Activated CD4-positive, alpha-beta T cell treated with anti-CD3 and anti-CD28 coated beads for 48 hours (primary cell): ENCODE measurements at places on chromosomes 11 and 22.

- DNase-seq, result no peak
These were observed 4.5 kb downstream of the PRDM10 start for GRCh38 chr11:129998107-129998506.

- peak; percentile 25 for DNase-seq
These were observed 35.8 kb downstream of the MAML2 start for GRCh38 chr11:96306933-96307775.

DNA sequence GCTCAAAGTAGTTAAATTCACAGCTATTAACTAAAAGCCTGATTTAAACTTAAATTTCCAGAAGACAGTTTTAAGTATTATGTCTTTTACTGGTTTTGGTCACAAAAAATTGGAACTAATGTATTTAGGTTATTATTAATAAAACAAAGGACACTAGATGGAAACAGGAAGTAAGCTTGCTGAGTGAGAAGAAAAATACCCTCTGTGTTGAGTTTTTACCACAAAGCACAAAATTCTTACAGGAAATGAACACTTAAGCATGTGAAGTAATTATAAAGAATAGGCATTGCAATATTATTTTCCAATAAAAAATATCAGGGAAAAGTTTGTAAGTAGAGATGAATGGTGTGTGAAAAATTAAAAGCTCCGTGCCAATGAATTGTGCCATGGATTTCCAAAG lies 46.3 kb downstream of the PIK3C2A start:
- no peak for DNase-seq

DNA sequence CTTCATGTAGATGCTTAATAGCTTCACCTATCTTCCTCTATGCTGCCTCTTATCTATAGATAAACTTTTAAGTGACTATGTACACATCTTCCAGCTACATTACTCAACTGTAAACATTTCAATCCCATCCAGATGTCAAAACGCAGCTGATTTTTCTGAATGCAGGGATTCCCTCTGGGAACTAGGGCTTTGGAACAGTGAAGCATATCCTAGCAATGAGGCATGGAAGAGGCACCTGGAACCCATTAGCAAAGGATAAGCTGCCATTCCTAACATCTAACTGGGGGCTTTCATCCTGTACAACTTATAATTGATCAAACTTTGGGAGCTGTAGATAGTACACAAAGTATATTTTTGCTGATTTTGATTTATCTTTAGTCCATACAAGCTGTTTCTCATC lies 40.8 kb upstream of the OPCML start:
- DNase-seq, result no peak

- no peak for DNase-seq
These were observed 86.2 kb downstream of the MSANTD4 start for GRCh38 chr11:105935791-105936190.

- no peak for DNase-seq
These were observed 4.6 kb upstream of the PAMR1 start for GRCh38 chr11:35529971-35530495.

DNA sequence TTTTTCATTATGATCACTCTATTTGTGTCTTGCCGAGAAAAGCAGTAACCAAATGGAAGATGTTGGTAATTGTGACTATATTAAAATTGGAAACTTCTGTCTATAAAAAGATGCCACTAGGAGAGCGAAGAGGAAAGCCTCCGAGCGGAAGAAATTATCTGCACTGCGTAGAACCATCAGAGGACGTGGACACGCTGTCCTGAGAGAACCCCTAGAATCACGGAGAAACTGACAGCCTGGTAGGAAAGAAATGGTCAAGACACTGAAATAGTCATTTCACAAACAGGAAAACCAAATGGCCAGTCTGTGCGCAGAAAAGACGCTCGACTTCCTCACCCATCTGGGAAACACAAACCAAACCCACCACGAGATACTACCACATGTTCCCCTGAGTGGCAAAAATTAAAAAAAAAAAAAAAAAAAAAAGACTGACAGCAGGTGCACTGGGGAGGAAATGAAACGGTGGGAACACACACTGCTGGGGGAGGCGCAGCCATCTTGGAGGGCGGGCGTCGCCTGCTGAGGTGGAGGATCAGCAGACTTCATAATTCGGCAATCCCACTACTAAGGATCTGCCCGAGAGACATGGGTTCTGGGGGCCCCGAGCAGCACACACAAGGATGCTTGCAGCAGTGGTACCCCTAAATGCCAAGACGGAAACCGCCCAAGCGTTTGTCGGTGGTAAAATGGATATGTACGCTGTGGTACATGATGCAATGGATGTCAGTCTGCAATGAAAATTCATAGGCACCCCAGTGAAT lies 21.3 kb downstream of the IFITM10 start:
- no peak for DNase-seq

DNA sequence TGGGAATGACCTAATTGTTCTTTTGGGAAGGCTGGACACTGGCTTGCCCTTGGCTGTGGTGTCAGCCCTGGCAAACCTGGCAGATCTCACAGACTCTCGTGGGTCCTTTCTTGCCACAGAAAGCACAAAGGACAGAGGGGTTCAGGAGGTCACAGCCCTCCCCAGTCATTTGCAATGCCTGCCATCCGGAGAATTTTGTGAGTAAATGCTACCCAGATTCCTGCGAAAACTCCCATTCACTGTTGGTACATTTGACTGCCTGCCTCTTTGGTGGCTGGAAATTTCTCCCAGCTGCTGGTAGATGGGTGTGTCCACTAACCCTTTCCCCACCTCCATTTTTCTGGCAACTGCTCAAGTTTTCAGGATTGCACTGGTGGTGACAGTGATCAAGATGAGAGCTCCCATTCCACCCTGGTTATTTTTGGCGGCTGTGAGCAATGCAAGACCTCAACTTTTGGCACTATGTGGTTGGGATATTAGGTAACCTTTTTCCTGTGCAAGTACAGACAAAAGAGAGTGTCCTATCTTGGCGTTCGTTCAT lies 155.7 kb downstream of the NAV2 start:
- no peak for DNase-seq

- DNase-seq, result peak; percentile 27
These were observed 30.7 kb downstream of the BUD13 start for GRCh38 chr11:116742104-116742503.

DNA sequence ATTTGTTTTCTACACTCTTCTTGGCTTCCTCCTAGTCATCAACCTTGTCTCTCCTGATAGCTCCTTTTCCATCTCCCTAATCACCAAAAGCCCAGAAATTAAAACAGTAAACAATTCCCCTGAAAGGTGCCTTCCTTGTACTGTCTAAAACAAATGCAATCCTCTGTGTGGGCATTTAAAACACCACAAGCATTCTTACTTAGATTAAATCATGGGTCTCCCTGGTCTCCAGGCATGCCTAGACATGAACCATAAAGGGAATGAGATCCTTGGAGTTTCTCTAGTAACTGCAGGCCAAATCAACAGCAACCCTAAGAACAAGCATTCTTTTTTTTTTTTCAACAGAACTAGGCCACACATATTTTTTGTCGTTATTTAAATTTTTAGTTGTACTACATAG lies 1.9 kb downstream of the BTG4 start:
- no peak for DNase-seq

GRCh38 chr11:42249956-42250355 lies 790.5 kb upstream of the LRRC4C start:
- no peak for DNase-seq

DNA sequence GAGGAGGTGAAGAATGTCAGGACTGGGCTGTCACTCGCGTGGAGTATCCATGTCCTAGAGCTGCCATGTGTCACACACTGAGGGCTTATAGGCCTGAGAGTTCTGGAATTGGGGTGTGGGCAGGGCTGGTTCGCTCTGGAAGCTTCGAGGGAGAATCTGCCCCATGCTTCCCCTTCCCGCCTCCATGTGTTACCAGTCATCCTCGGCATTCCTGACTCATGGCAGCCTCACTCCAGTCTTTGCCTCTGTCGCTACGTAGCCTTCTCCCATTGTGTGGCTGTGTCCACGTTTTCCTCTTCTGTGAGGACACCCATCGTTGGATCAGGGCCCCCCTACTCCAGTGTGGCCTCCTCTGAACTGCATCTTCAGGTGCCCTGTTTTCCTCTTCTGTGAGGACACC lies 301.2 kb downstream of the TBC1D22A start:
- no peak for DNase-seq

GRCh38 chr22:35866651-35867050 lies 149.0 kb downstream of the APOL5 start:
- no peak for DNase-seq

DNA sequence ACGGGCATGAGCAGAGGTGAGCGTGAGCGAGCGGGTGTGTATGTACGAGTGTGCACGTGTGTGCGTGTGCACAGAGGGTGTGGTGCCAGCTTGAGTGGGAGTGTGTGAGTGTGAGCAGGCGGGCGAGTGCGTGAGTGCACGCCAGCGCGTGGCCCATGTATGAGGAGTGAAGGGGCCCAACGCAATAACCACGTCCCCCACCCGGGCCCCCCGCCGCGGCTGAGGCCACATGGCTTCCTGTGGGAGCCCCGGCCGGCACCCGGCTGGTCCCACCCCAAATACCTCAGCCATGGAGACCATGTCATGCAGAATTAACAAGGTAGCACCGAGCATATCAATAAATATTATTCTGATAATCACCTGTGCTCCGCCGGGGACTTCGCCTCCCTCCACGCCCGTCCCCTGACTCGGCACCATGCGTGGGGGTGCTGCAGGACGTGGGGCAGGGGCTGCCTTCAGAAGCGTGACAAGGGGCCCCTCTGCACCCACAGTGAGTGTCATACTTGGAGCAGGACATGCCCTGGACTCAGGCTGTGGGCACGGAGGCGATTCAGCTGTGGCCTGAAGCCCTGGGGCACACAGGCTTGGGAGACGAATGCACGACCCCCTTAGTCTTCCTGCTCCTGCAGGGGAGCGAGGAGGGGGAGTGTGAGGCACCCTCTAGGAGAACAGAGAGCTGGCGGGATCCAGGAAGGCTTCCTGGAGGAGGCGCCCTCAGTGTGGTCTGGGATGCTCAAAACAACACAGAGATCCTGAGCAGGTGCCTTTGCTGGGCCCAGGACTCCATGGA lies 5.6 kb upstream of the TRABD start:
- no peak for DNase-seq

DNA sequence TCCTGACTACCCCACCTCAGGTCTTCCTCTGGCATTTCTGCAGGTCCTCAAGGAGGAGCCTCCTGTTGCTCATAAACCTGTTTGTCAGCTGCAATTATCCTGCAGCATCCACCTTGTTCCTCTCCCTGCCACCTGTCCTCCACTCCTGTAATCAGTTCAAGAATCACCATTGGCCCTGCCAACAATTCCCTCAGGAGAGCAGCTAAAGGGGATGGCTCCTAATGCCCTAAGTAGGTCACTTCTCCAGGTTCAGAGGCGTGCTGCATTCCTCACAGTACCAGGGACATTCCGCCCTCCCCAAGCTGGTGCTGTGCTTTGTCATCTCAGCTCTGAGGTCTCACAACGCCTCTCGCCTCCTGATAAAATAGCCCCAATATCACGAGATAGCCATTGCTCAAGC lies 2.1 kb downstream of the CLDN25 start:
- no peak for DNase-seq

GRCh38 chr11:97364047-97364446 lies 974.2 kb downstream of the JRKL start:
- no peak for DNase-seq

DNA sequence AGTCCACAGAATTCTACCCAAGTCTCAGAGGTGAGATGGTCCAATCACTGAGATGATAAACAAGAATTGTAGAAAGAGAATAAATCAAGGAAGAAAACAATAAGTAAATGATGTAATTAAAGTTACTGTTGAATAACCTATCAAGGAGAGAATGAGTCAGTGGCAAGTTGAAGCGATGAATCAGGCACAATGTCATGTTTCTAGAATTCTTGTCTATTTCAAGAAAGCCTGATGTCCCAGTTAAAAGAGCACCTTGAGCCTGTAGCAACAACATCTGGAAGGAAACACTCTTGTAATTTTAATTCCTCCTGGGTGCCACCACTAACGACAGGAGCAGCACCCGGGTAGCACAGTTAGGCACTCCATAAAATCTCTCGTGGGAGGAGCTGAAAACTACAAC lies 67.9 kb upstream of the SLC35C1 start:
- DNase-seq, result no peak

- DNase-seq, result no peak
These were observed 37.3 kb downstream of the C11orf96 start for GRCh38 chr11:43979571-43980219.

GRCh38 chr11:128467041-128467440 lies 120.3 kb downstream of the ETS1 start:
- no peak for DNase-seq

DNA sequence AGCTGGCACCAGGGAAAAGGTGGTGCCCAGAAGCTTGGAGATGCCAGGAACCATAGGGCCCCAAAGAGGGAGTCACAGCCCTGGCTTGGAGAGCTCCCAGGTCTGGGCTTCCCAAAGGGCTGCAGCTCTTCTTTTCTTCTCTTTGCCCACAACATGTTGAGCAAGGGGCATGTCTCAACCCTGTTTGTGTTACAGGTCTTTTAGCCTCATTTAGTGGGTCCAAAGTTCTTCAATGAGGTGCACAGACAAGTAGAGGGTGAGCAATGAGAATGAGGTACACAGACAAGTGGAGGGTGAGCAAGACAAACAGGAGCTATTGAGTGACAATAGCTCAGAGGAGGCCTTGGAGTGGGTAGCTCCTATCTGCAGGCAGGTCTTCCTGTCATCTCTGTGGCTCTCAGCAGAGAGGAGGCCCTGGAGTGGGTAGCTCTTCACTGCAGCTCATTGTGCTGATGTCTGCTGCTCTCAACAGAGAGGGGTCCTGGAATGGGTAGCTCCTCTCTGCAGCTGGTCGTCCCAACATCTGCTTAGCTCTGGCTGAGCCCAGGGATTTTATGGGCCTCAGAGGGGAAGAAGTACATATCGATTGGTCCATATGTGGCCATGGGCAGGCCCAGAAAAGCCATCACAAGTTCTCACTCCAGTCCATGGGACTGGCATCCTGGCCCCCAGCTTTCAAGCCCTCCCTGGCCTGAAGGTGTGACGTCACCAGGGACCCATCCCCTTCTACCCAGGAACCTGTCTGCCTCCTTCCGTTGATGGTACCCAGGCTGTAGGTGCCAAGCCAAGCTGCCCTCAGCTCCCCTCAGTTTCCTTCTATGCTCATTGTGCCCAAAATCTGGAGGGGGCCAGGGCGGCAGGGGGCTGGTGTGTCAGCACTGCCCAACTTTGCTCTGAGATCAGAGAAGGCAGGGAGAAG lies 34.9 kb downstream of the WBP2NL start:
- peak; percentile 12 for DNase-seq

DNA sequence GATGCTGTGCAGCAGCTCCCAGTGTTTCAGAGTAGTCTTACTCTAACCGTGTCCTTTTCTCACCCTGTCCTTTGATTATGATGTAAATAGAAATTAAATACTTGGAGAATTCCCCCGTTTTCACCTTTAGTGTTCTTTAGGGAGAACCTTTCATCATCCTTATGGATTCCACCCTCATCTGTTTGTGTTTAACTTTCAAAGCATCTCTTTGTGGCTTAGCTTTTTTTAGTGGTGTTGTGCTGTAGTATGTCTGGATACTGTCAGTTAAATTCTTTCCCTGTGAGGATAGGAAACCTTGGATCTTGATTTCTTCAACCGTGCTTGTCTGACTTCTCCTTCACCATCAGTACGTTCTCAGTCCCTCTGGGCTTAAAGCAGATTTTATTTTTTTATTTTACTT lies 48.5 kb downstream of the PPP6R3 start:
- no peak for DNase-seq

- no peak for DNase-seq
These were observed 844.5 kb upstream of the RAG2 start for GRCh38 chr11:37442576-37442975.
